GOT3 (cell line): ENCODE measurements at places on chromosomes 12 and 14.

- DNase-seq: no peak
Measured at GRCh38 chr12:99087278-99087677, 442.2 kb downstream of the APAF1 start.

GRCh38 chr12:52147367-52147963, 44.3 kb downstream of the KRT80 start:
- peak; percentile 81 for DNase-seq

DNA sequence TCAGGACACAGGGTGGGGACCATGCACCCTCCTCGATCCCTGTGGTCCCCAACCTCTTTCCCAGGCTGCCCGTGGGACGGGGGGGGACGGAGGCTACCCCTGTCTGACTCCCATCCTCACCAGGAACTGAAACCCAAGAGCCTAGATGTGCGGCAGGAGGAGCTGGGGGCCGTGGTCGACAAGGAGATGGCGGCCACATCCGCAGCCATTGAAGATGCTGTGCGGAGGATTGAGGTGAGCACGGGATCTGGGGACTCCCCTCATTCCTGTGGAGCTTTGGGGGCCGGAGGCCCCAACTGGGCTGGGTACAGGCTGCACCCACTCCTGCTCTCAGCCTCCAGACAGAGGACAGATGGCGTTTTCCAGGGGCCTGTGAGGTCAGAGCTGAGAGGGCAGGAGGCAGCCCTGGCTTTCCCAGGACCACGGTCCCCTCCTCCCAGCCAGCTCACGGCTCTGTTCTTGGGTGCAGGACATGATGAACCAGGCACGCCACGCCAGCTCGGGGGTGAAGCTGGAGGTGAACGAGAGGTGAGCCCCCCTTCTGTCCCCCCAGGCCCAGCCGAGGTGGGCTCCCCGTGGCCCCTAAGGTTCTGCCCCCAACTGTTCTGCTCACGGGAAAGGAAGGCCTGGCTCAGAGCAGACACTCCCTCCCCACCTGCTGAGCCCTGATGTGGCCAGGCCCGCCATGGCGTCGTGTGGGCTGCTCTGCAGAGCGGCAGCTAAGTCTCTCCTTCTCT, 24.2 kb downstream of the HIP1R start:
- DNase-seq: no peak

DNA sequence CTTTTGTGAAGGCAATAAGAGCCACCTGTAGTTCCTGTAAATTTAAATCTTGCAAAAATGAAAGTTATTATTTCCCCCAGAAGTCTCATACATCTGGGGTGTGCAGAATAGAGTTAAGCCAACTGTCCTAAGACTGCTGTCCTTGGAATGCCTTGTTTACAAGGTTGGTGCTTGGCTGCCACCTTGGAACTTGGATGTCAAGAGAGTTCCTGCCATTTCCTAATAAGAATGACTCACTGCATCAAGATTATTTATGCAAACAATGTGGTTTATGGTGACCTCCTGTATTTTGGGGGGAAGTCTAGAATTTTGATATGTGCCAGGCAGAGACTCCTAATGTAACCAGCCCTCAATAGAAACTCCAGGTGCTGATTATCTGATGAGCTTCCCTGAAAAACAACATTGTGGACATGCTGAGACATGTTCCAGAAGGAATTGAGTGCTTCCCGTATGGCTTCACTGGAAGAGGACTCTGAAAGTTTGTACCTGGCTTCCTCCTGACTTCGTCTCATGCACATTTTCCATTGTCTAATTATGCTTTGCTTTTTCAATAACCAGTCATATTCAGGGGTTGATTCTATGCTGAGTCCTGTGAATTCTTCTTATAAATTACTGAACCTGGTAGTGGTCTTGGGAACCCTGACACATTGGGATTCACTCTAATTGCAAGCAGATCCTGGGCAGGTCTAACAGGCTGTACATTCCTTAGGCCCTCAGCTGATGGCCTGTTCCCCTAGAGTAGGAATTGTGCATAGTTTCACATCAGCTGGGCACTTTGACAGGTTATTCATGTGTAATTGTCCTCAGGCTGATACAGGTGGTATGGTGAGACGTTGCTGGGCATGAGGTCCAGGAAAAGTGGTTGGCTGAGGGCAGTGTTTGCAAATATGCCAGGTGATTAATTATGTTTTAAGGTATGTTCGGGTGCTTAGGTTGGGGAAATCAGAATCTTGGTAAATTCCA, 1370.7 kb upstream of the TMEM132C start:
- no peak for DNase-seq

- DNase-seq: no peak
Measured at GRCh38 chr14:99309220-99309766, 37.3 kb upstream of the BCL11B start.

- DNase-seq: no peak
Measured at GRCh38 chr12:68106160-68106559, 53.4 kb downstream of the IFNG start.

GRCh38 chr12:107242189-107242588, 148.8 kb upstream of the CRY1 start:
- DNase-seq: no peak

- no peak for DNase-seq
Measured at GRCh38 chr12:5985471-5985870, 40.4 kb upstream of the ANO2 start.

GRCh38 chr14:94388384-94389103, at the start of gene SERPINA1:
SERPINA1 (minus strand) TSS chr14:94388602; CDS start chr14:94383237, 5,365 bp downstream.
- no peak for DNase-seq
